RWPE1 (cell line): ENCODE measurements at places on chromosomes 16 and 17.

- DNase-seq: no peak
These were observed 6.5 kb downstream of the DPEP2NB start for GRCh38 chr16:68009157-68009735.

DNA sequence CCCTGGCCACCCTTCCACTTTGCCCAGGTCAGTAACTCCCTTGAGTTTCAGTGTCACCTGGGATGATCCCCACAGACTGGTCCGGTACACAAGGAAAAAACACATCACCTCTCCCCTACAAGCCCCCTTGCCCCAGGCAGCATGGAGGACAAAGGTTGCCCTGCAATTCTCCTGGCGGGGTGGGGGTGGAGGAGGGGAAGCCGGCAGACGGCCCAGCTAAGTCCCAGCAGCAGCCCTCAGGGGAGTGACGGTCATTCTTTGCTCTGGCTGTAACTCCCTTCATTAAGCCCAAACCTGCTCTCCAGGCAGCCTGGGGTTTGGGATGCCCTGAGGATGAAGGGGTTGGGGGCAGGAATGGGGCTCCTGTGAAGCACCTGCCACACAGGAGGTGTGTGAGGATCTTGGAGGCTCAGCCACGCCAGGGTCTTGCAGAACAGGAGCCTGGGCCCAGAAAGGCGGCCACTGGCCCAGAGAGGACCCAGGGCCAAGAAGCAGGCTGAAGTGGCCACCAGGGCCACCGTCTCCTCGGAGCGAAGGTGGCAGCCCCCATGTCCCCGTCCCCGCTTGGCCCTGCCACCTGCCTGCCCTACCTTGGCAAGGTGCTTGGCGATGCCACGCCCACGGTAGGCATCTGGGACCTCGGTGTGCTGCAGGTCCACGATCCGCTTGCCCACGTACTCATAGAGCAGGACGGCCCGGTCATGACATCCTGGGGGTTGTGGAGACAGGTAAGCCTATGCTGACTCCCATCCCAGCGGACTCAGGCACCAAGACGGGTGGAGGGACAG, 9.5 kb downstream of the NATD1 start:
- DNase-seq: no peak

DNA sequence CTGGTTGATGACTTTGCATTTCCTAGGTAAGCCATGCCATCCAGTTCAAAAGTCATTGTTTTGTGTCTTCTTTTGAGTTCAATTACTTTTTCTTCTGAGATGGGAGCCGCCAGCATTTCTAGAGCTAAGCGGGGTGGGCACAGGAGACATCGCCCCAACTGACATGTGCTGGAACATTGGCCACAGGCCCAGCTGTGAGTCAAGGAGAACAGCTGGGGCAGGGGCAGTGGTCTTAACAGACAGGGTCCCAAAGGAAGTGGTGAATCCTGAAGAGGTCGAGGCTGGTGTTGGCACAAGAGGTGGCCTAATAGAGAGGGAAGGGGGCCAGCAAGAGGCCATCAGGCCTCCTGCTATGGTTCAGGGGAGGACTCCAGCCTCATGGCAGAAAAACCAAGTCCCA, 17.1 kb downstream of the RAB11FIP4 start:
- no peak for DNase-seq

DNA sequence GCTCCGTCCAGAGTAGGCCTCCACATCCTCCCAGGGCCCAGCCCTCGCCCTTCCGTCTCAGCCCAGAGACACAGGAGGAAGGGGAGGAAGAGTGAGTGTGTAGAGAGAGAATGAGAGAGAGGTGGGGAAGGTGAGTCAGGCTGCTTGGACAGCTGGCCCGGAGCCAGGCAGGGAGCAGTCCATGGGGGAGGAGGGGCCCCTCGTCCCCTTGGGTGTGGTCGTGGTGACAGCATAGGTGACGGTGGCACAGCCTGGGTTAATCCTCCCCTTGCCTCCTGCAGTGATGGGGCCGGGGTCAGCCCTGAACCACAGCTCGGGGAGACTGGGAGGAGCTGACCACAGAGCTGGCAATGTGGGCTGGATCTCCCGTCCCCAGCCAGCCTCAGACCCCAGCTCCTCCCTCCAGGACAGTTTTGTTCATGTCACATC, 36.5 kb downstream of the FA2H start:
- peak; percentile 34 for DNase-seq

- DNase-seq: no peak
These were observed 25.2 kb downstream of the ELAC2 start for GRCh38 chr17:12992676-12993075.

GRCh38 chr17:12867726-12868125, 78.4 kb downstream of the ARHGAP44 start:
- DNase-seq: no peak

- no peak for DNase-seq
These were observed 45.9 kb downstream of the VAC14 start for GRCh38 chr16:70754851-70755600.
